Naive thymus-derived CD4-positive, alpha-beta T cell (primary cell): ENCODE measurements at places on chromosomes 6 and 20.

DNA sequence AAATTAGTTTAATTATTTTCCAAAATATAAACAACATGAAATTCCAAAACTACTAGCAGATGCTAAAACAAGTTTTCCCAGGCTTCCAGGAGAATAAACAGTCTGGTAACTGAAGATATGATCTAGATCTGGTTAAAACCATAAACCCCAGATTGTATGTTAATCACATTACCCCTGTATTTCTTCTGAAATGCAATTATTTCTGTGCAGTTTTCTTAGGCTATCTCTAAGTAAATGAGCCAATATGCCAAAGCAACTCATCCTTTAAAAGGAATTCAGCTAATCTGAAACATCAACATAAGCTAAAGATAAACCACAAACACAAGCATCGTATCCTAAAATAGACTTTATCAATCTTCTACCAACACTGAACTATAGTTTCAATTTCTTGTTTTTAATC lies 44.6 kb upstream of the SENP6 start:
- H3K27me3 ChIP-seq = no peaks in the 10 kb centered on the region
- H3K4me1 ChIP-seq = no peaks in the 10 kb centered on the region

- no peak overlapping the region for H3K27ac ChIP-seq
- H3K27me3 ChIP-seq = no peaks in the 10 kb centered on the region
- H3K4me1 ChIP-seq = no peaks in the 10 kb centered on the region
- no peak for DNase-seq
- no peak overlapping the region for H3K4me3 ChIP-seq
- no peaks in the 10 kb centered on the region for H3K36me3 ChIP-seq
Measured at GRCh38 chr6:165573671-165574070, 89.4 kb downstream of the PDE10A start.

DNA sequence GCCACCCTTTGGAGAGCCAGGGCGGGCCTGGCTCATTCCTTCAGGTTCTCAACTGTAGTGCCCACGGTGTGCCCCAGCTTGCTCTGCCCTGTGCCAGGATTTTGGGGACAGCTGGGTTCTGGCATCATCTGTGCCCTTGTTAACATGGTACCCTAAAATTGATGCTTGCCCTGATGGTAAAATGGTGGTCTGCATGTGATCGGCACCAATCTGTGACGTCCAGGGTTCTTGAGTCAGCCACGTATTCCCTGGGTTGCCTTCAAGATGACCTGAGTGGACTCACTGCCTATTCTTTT lies 31.2 kb upstream of the APCDD1L start:
- no peaks in the 10 kb centered on the region for H3K4me1 ChIP-seq
- DNase-seq = no peak
- no peak overlapping the region for H3K4me3 ChIP-seq
- H3K27me3 ChIP-seq = no peaks in the 10 kb centered on the region
- no peak overlapping the region for H3K27ac ChIP-seq
- H3K36me3 ChIP-seq = no peaks in the 10 kb centered on the region

GRCh38 chr6:161544801-161545480 lies 271.1 kb upstream of the AGPAT4 start:
- no peaks in the 10 kb centered on the region for H3K27me3 ChIP-seq
- no peak overlapping the region for H3K4me3 ChIP-seq
- H3K27ac ChIP-seq = no peak overlapping the region
- H3K4me1 ChIP-seq = no peaks in the 10 kb centered on the region
- DNase-seq = no peak

DNA sequence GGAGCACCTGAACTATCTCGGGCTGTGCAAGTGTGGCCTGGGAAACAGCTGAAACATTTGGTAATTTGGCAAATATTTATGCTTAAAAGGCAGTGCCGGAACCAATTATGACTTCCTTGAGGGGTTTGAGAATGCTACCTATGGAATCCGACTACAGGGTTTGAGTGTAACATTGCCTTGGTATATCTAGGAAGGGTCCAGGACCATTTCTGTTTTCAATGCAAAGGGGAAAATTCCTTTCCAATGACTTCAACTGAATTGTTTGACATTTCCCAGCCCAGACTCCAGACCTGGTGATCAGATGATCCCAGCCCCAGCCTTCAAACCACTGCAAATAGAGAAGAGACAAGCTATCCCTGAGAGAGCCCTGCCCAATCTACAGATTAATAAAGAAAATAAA lies 4.6 kb upstream of the PPP1R3G start:
- no peak overlapping the region for H3K27ac ChIP-seq
- H3K27me3 ChIP-seq = no peaks in the 10 kb centered on the region
- DNase-seq = no peak
- H3K4me1 ChIP-seq = no peaks in the 10 kb centered on the region
- no peak overlapping the region for H3K4me3 ChIP-seq

GRCh38 chr20:3309226-3309625 lies 70.2 kb upstream of the SLC4A11 start:
- H3K4me1 ChIP-seq = no peaks in the 10 kb centered on the region
- no peaks in the 10 kb centered on the region for H3K27me3 ChIP-seq
- no peak for DNase-seq

DNA sequence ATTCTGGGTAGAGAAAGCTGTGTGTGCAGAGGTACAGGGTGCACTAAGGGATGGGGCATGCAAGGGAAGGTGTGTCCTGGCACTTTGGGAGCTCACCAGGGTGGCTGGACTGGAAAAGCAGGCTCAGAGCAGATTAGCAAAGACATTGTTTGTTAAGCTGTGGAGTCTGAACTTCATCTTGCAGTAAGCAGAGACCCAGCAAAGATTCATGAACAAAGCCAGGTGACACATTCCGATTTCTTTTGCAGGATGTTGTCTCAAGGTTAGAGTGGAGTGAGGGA lies 28.8 kb downstream of the DUSP22 start:
- H3K27ac ChIP-seq = no peak overlapping the region
- no peaks in the 10 kb centered on the region for H3K4me1 ChIP-seq
- H3K27me3 ChIP-seq = no peaks in the 10 kb centered on the region

- no peak overlapping the region for H3K4me3 ChIP-seq
- H3K4me1 ChIP-seq = peaks cover 8% of the 10 kb centered on the region
- H3K27ac ChIP-seq = no peak overlapping the region
- DNase-seq = no peak
Measured at GRCh38 chr6:149891259-149891658, 6.7 kb downstream of the RAET1E start.

DNA sequence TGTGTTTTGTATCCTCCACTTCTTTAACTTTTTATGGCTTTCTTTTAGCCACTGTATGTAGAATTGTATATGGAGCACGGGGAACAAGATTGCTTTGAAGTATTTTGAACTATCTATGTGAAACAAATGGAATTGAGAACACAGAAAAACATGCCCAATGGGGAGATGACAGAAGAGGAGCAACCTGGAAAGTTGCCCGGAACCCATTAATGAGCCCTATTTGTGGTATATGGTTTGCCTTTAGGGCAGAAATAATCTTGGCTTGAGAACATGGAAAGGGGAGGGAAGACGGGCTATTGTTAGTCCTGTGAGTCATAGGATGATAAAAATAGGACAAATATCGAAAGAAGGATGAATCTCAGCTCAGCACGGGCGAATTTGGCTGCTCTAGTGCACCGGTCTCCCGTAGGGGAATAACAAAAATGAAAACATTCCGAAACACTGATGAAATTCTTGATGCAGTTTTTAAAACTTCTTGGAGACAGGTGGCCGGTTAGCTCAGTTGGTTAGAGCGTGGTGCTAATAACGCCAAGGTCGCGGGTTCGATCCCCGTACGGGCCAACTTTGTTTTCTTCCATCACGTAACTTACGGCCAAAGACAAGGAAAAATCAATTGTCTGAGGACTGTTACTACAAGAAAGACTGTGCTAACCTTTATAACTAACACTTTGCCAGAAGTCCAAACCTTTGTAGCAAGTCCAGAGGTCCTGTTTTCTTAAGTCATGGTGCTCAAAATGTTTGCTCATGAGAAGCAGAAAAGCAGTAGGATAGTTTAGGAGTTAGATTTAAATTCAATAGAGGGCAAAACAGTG lies 15.7 kb downstream of the HMGN4 start:
- DNase-seq = peak; percentile 80
- H3K4me1 ChIP-seq = peaks cover 18% of the 10 kb centered on the region
- H3K27me3 ChIP-seq = no peaks in the 10 kb centered on the region
- H3K4me3 ChIP-seq = peak overlapping the region; percentile 75
- no peaks in the 10 kb centered on the region for H3K36me3 ChIP-seq

DNA sequence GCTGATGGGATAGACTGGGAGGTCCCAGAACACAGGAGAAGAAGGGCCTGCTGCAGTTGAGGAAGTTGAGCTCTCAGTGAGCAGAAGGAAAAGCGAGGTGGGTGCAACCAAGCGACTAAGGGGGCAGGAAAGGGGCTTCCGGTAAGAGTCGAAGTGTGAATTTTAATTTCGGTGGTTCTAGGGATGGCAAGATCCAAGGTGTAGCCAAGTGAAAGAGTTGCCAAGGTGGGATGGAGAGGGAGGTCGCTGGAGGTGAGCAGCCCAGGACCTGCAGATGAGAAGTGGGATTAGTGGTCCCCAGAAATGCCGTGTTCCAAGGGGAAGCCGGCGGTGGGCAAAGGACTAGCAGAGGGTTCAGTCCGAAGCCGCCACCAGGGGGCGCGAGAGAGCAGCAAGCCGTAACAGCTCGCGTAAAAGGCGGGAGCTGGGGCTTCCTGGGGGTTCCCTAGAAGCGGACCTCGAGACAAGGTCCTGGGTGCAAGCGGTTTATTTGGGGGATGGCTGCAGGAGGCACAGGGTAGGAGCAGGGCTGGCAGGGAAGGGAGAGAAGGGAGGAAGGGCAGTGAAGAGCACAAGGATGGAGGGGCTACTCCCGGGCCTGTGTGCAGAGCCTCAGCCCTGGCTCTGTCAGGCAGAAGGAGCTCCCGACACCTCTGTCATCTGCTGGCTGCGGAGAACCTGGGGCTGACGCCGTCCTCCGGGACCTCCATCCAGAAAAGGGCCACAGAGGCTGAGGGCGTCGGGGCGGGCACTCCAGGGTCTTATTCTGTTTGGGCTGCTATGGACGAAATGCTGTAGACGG lies 103.6 kb downstream of the PAX1 start:
- DNase-seq = no peak
- H3K27me3 ChIP-seq = no peaks in the 10 kb centered on the region
- no peak overlapping the region for H3K4me3 ChIP-seq

- no peak overlapping the region for H3K4me3 ChIP-seq
- no peaks in the 10 kb centered on the region for H3K36me3 ChIP-seq
- no peaks in the 10 kb centered on the region for H3K27me3 ChIP-seq
- H3K4me1 ChIP-seq = no peaks in the 10 kb centered on the region
- no peak overlapping the region for H3K27ac ChIP-seq
Measured at GRCh38 chr6:156597095-156597494, 180.1 kb upstream of the ARID1B start.

- H3K36me3 ChIP-seq = no peaks in the 10 kb centered on the region
- no peaks in the 10 kb centered on the region for H3K27me3 ChIP-seq
- DNase-seq = no peak
- no peaks in the 10 kb centered on the region for H3K4me1 ChIP-seq
Measured at GRCh38 chr6:87561017-87561416, 28.8 kb downstream of the RARS2 start.

- H3K4me1 ChIP-seq = no peaks in the 10 kb centered on the region
- H3K4me3 ChIP-seq = no peak overlapping the region
- DNase-seq = no peak
Measured at GRCh38 chr6:104813552-104813951, 46.2 kb downstream of the HACE1 start.

DNA sequence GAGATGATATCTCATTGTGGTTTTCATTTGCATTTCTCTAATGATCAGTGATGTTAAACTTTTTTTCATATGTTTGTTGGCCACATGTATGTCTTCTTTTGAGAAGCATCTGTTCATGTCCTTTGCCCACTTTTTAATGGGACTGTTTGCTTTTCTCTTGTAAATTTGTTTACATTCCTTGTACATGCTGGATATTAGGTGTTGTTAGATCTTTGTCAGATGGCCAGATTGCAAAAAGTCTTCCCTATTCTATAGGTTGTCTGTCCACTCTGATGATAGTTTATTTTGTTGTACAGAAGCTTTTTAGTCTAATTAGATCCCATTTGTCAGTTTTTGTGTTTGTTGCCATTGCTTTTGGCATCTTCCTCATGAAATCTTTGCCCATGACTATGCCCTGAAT lies 172.4 kb downstream of the TBC1D32 start:
- no peak for DNase-seq
- H3K36me3 ChIP-seq = no peaks in the 10 kb centered on the region
- H3K4me3 ChIP-seq = no peak overlapping the region
- H3K4me1 ChIP-seq = no peaks in the 10 kb centered on the region
- no peaks in the 10 kb centered on the region for H3K27me3 ChIP-seq

DNA sequence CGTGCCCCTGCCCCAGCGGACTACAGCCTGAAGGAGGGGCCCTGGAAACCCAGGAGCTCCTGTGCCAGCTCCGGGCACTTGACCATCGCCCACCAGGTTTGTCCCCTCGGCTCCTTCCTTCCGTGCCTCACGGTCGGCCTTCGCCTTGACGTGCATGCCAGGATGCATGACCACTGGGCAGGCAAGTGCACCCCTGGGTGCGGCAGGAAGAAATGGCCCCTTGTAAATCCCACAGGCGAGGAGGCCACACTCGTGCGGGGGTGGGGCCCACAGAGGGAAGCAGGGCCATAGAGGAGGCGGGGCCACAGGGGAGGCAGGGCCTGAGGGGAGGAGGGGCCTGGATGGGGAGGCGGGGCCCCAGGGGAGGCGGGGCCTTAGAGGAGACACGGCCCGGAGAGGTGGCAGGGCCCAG lies 81.7 kb downstream of the YTHDF1 start:
- H3K36me3 ChIP-seq = no peaks in the 10 kb centered on the region
- no peaks in the 10 kb centered on the region for H3K4me1 ChIP-seq
- H3K27me3 ChIP-seq = no peaks in the 10 kb centered on the region
- no peak overlapping the region for H3K4me3 ChIP-seq

GRCh38 chr6:21997119-21998037 lies 299.5 kb downstream of the PRL start:
- no peaks in the 10 kb centered on the region for H3K36me3 ChIP-seq
- no peak overlapping the region for H3K4me3 ChIP-seq
- DNase-seq = no peak
- no peaks in the 10 kb centered on the region for H3K27me3 ChIP-seq

DNA sequence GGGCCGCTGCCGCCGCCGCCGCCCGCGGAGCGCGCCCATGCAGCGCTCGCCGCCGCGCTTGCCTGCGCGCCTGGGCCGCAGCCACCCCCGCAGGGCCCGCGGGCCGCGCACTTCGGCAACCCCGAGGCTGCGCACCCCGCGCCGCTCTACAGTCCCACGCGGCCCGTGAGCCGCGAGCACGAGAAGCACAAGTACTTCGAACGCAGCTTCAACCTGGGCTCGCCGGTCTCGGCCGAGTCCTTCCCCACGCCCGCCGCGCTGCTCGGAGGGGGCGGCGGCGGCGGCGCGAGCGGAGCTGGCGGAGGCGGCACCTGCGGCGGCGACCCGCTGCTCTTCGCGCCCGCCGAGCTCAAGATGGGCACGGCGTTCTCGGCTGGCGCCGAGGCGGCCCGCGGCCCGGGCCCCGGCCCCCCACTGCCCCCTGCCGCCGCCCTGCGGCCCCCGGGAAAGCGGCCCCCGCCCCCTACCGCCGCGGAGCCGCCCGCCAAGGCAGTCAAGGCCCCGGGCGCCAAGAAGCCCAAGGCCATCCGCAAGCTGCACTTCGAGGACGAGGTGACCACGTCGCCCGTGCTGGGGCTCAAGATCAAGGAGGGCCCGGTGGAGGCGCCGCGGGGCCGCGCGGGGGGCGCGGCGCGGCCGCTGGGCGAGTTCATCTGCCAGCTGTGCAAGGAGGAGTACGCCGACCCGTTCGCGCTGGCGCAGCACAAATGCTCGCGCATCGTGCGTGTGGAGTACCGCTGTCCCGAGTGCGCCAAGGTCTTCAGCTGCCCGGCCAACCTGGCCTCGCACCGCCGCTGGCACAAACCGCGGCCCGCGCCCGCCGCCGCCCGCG lies 730 bp downstream of the INSM1 start:
- no peak overlapping the region for H3K4me3 ChIP-seq
- H3K4me1 ChIP-seq = no peaks in the 10 kb centered on the region
- no peaks in the 10 kb centered on the region for H3K36me3 ChIP-seq
- no peak overlapping the region for H3K27ac ChIP-seq

GRCh38 chr6:18680842-18681241 lies 293.7 kb downstream of the RNF144B start:
- H3K27me3 ChIP-seq = no peaks in the 10 kb centered on the region
- no peaks in the 10 kb centered on the region for H3K36me3 ChIP-seq
- no peak for DNase-seq
- no peak overlapping the region for H3K4me3 ChIP-seq
- H3K27ac ChIP-seq = no peak overlapping the region
